Omental fat pad (tissue), 4 donors: ENCODE measurements at places on chromosomes 1 and 21.

GRCh38 chr1:89198491-89199072, at the start of gene GBP4:
GBP4 (minus strand) TSS chr1:89198942; CDS start chr1:89198834, 108 bp downstream.
- DNase-seq: no peak

DNA sequence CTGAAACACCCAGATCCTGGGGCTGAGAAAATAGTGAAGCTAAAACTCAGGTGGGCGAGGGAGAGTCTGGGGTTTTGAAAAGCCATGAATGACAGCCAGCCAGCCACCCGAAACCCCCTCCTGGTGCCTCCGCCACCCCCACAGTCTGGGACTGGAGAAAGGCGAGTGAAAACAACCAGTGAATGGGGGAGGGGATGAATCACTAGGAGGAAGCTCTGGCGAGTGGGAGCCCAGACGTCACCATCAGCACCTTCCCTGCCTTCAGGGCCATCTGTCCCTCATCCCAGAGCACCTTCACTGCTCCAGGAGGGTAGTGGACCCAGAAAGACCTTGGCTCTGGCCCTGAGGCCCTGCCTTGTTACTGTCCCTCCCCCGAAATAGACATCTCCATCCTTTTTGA, 9.2 kb downstream of the RORC start:
- no peak for DNase-seq

- DNase-seq: no peak
Observed at GRCh38 chr21:32548978-32549377, 36.3 kb downstream of the TCP10L start.

DNA sequence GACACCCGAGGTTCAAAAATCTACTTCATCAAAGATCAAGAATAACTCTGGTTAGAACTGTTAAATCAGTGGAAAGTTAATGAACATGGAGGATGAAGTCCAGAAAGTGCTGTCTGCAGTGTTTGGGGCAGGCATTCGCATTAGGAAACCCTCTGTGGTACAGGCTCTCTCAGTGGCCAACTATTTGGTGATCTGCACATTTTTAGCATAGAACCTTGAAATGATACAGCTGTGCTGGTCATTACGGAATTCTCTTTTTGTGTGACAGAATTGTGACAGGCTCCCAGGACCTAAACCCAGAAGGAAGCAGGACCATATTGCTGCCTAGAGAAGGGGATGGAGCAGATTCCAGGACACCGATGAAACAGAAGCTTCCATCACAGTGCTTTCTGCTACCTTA, 89.0 kb downstream of the SLC45A1 start:
- DNase-seq: no peak

DNA sequence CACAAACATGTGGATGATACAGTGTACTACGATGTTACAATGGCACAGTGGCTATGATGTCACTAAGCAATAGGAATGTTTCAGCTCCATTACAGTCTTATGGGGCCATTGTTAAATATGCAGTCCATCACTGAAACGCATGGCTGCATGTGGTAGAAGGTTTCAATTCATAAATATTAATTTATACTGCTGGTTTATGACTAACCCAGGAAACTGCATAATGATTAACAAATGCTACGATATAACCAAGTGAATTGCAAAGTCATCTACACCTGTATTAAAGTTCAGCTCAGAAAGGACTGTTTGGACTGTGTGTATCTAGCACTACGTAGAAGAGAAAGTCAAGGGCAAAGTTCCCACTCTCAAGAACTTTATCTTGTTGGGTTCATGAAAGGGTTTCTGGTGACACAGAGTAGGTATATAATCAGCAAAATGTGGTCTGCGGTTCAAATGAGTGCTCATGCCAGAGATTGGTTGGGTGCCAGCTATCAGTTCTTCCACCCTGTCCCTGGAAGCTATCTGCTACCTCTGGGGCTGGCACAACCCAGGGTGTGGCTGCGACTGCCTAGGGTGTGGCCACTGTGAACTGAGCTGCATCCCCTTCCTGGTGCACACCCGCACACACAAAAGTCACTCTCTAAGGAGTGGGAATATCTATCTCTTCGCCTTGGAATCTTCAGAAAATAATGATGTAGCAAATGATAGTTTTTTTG, 14.8 kb downstream of the MGST3 start:
- DNase-seq: no peak

GRCh38 chr1:196774603-196775002, at the start of gene CFHR3:
CFHR3 (plus strand) TSS chr1:196774840; CDS start chr1:196774887, 47 bp downstream.
- no peak for DNase-seq
